ENCODE measurements at places on chromosomes 11 and 22.

GRCh38 chr11:19929655-19930054 lies 217.0 kb downstream of the NAV2 start:
- DNase-seq = no peak

- DNase-seq = no peak
Measured at GRCh38 chr22:30398685-30399680, 2.2 kb downstream of the SEC14L2 start.

GRCh38 chr11:65102142-65103095 lies 6.4 kb downstream of the VPS51 start:
- DNase-seq = no peak

- DNase-seq = no peak
Measured at GRCh38 chr11:126410649-126411048, 55.2 kb downstream of the ST3GAL4 start.

GRCh38 chr11:106288822-106289387 lies 211.4 kb downstream of the AASDHPPT start:
- DNase-seq = no peak

- peak; percentile 82 for DNase-seq
Measured at GRCh38 chr22:28798810-28799605, 1.4 kb downstream of the XBP1 start.

- no peak for DNase-seq
Measured at GRCh38 chr22:39901565-39902146, 772 bp downstream of the GRAP2 start.

- DNase-seq = no peak
Measured at GRCh38 chr11:69511358-69512055, 30.0 kb downstream of the LINC01488 start.

DNA sequence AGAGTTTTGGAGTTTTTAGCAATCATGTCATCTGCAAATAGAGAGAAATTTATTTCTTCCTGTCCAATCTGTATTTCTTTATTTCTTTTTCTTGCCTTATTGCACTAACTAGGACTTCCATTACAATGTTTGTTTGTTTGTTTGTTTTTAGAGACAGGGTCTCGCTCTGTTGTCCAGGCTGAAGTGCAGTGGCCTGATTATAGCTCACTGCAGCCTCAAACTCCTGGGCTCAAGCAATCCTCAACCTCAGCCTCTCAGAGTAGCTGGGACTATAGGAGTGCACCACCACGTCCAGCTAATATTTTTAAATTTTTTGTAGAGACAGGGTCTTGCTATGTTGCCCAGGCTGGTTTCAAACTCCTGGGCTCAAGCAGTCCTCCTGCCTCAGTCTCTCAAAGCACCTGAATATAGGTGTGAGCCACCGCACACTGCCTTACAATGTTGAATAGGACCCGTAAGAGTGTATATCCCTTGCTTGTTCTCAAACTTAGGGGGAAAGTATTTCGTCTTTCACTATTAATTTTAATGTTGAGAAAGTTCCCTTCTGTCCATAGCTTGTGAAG lies 29.6 kb upstream of the MAPK1 start:
- no peak for DNase-seq

GRCh38 chr11:116730601-116731000 lies 42.2 kb downstream of the BUD13 start:
- DNase-seq = no peak

- DNase-seq = no peak
Measured at GRCh38 chr11:119673052-119673758, 55.8 kb downstream of the NECTIN1 start.

DNA sequence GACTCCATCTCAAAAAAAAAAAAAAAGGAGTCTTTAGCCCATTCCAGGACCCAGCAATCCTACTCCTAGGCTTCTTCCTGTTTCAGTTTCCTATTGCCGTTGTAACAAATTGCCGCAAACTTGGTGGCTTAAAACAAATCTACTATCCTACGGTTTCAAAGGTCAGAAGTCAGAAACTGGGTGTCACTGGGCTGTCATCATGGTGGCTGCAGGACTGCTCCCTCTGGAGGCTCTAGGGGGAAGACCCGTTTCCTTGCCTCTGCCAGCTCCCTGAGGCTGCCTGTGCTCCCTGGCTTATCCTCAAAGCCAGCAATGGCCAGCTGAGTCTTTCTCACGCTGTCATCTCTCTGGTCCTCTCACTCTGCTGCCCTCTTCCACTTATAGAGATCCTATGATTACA lies 8.7 kb upstream of the DAGLA start:
- no peak for DNase-seq

DNA sequence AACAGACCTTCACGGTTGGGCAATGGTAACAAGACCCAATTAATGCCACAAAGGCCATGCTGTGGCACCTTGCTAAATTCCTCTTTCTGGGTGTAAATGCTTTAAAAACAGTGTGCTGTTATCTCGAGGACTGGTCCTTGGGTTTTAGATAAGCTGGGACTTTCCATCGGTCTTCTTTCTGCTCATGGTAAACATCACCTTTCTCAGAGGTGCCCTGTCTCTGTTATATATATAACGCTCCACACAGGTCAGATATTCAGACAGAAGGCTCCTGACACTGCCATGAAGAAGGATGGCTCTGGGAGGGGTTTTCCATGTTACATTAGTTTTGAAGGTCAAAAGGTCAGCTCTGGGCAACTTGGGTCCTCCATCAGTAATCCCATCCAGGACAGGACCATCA lies 151.6 kb downstream of the BBOX1 start:
- no peak for DNase-seq

- DNase-seq = no peak
Measured at GRCh38 chr22:30566125-30566524, 8.3 kb downstream of the GAL3ST1 start.

- no peak for DNase-seq
Measured at GRCh38 chr22:36411589-36412258, 24.0 kb upstream of the MYH9 start.

GRCh38 chr11:96205460-96205809 lies 137.6 kb downstream of the MAML2 start:
- DNase-seq = no peak

- no peak for DNase-seq
Measured at GRCh38 chr11:106288057-106288456, 210.6 kb downstream of the AASDHPPT start.

DNA sequence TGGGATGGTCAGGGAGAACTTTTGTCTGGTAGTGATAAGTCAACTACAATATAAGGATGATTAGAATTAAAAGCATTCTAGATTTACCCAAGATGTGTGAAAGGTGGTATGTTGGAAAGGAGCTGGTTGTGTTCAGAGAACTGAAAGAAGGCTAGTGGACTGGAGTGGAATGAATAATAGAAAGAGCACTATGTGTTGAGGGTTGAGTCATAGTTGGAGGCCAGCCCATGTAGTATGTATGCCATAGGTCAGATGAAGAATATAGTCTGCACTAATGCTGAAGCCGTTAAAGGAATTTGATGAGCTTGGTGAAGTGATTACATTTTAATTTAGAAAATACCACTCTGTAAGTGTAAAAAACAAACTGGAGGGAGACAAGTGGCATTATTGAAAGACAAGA lies 514.1 kb downstream of the CNTN5 start:
- no peak for DNase-seq

Data from gastrocnemius medialis (tissue), 4 donors.